ENCODE measurements at places on chromosomes 13 and 19.

DNA sequence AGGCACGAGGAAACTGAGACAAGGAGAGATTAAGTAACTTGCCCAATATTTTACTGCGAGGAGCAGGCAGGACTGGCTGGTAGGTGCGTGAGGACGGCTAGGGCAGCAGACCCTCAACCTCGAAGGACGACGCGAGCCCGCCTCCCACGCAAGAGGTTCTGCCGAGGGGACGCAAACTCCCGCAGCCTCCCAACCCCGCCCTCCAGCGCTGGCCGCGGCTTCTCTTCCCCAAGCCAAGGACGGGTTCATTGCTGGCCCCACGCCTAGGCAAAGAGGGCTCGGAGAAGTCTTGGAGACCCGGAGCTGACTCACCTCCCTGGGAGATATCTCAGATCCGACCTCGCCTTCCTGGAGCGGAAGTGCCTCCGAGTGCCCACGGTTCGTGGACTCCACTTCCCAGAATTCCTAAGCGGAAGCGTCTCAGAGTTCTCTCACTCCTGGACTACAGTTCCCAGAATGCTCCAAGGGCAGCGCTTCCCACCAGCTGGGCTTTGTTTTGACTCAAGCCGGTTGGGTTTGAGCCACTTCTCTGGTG, at the start of gene ZNF235:
TSS of gene ZNF235 (minus strand) at position 367 of the 535 bp plus-strand sequence. CDS start 1,621 bp downstream, outside the sequence.
- peak; percentile 93 for DNase-seq

DNA sequence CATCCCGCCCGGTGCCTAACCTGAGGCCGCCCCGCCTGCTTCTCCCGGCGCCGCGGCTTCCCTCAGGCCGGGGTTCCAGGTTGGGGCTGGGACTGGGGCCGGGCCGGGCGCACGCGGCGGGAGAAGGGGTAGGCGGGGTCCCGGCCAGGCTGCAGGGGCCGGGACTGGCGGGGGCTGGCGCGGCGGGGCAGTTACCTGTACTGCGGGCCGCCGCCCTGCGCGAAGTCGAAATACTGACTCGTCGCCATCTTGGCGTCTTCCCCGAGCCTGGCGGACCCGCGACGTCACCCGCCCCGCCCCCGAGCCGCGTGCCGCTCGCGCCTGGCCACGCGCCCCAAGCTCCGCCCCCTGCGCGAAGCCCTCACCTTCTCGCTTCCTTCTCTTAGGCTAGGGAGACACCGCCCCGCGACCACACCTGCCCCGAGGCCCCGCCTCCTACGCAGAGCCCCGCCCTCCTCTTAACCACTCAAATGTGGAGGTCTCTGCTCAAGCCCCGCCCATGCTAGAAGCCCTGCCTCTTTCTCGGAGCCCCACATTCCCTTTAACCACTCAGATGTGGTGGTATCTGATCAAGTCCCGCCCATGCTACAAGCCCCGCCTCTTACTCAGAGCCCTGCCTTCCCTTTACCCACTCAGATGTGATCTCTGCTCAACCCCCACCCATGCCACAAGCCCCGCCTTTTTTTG, at the start of gene ZFR2:
TSS of gene ZFR2 (minus strand) at position 269 of the 687 bp plus-strand sequence. CDS start at position 248, 21 bp downstream.
- DNase-seq: peak; percentile 63

- no peak for DNase-seq
Observed at GRCh38 chr13:113170511-113170910, 12.1 kb downstream of the PROZ start.

DNA sequence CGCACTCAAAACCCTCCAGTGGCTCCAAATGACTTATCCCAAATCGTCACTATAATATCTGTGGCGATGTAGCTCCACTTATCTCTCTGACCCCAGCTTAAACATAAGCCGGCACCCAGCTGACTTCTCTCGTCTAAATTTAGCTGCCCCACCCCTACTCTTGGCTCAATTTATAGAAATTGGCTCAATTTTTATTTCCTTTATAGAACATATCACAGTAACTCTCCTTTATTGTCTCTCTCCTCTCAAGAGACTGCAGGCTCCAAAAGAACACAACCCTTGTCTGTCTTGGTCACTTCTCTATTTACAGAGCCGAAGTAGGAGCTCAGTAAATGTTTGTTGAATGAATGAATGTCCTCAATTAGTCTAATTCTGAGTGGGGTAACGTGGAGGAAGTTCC, 805 bp downstream of the ZNF784 start:
- no peak for DNase-seq

- no peak for DNase-seq
Observed at GRCh38 chr13:97257800-97258799, 36.0 kb downstream of the MBNL2 start.

- peak; percentile 8 for DNase-seq
Observed at GRCh38 chr13:94583926-94584325, 12.0 kb downstream of the TGDS start.

DNA sequence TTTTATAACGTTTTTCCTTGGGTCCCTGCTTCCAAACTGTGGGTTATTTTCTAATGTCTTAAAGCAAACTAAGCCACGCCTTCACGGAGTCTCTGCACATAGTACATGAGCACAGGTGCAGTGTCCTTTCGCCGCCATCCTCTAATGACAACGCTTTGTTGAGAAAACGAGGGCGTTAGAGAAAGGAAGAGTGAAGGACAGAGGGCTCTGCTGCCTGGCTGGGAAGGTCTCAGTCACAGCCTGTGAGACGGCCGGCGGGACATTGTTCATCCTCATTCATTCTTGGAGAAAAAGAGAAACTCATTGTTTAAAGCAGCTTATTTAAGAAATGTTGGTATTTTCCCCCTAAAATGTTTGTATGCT, 9.5 kb downstream of the IL17D start:
- DNase-seq: no peak

GRCh38 chr19:6041991-6042481, 64.1 kb upstream of the RANBP3 start:
- no peak for DNase-seq

Data from cardiac muscle cell (in vitro differentiated cells and primary cell).